DND-41 (cell line): ENCODE measurements at places on chromosomes 3 and 15.

DNA sequence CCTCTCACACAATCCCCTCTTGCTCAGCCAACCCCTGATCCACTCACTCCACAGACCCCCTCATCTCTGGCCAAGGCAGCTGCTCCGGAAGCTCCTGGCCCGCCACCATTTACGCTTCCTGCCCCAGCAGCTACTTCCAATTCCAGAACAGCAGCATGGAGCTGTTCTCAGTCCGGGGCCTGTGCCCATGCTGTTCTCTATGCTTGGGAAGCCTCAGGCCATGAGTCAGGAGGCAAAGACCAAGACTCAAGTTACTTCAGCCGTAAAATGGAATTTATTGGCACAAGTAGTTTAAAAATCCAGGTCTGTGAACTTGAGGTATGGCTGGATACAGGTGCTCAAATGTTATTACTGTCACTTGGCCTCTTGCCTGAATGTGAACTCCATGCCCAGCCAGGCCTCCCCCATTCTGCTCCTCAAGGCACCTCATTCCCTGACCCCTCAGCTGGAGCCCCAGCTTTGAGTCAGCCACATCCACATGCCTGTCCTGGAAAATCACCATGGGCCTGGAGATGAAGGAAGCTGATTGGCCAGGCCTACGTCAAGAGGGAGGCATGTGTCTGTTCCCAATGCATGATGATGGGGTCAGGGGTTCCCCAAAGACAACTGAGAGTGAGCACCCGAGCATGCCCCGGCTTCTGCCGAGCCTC, 31.4 kb upstream of the CACNA2D2 start:
- no peak for DNase-seq

- peak; percentile 62 for DNase-seq
Observed at GRCh38 chr3:163039636-163040035, 1543.0 kb downstream of the OTOL1 start.

DNA sequence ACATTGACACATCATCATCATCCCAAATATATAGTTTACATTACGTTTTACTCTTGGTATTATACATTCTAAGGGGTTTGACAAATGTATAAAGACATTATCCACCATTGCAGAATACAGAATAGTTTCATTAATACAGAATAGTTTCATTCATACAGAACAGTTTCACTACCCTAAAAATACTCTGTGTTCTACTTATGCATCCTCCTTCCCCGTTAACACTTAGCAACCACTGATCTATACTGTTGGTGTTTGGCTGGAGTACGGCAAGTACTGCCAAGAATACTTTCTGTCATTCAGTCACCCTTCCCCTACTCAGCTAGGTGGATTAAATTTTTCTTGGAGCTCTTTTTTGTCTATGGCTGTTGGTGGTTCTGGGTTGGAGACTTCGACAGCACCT, 33.4 kb downstream of the LEKR1 start:
- DNase-seq, result no peak

- DNase-seq, result peak; percentile 55
Observed at GRCh38 chr15:100334456-100334855, 7.3 kb downstream of the ADAMTS17 start.

GRCh38 chr3:195699860-195700259, 20.9 kb upstream of the MUC20 start:
- DNase-seq, result no peak

GRCh38 chr15:51053571-51053970, 41.1 kb downstream of the TNFAIP8L3 start:
- DNase-seq, result no peak

DNA sequence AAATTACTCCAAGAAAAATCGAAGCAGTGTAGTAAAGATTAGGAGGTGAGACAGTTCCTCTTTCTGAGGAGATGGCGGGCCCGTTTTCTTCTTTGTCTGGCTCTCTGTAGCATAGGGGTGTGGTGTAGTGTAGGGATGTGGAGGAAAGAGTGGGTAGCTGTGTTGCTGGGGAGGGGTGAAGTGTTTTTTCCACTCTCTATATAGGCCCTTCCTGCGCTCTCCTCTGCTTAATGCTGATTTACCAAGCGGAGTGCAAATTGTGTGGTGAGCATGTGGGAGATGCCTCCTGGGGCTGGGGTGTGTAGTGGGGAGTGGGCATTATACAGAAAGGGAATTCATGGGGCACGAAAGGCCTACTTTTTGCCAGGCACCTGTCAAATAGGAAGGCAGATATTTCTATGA, 94.9 kb downstream of the ST6GAL1 start:
- DNase-seq, result no peak

DNA sequence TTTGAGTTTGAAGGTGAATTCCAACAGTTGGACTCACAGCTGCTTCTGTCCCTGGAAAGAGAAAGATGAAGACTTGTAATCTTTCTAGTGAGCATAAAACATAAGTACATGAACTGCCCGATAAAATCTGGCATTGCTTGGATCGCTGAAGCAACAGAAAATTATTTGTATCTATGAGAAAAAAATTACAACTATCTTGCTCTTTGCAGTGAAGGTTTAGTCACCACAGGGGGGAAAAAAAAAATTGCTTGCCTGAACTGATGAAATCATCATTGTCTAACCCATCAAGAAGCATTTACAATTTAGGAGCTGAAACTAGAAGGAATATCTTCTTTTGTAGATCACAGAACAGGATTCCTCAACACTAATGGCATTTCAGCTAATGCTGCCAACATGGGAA, 20.0 kb downstream of the TMEM207 start:
- DNase-seq, result no peak

- DNase-seq, result no peak
Observed at GRCh38 chr3:149199474-149199873, 22.2 kb downstream of the CP start.

- DNase-seq, result no peak
Observed at GRCh38 chr15:31017311-31017710, 25.9 kb upstream of the MTMR10 start.

DNA sequence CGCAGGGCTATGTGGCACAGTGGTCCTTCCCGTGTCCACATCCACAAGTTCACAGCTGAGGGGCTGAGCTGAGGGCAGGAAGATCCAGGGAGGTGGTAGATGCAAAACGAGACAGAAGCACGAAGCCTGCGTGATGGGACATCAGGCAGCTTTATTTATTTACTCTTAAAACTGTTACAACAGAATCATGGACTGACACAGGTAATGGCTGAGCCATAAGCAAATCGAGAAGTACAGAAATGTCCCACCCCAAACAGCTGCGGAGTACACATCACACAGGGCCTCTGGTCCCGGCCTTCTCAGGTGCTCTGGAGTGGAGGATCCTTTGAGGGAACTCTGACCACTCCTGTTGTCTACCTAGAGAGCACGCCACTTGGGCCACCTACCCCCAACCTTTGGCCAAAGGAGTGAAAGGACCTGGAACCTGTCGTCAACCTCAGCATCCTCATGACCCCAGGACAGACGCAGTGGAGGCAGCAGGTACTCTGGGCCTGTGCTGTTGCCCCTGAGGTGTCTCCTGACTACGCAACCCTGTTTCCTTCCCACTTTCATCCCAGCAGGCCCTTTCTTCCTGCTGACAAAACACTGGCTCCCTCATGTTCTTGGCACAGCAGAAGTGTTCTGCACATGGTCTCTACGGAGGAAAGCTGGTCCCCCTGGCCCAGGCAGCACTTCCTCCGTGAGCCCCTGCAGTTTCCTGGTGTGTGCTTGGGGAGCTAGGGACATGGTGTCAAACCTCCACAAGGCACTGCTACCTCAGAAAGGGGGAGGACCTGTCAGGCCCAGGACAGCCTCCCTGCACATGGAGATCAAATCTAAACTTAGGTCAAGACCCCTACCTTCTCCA, 47.8 kb downstream of the DHX30 start:
- no peak for DNase-seq

GRCh38 chr3:195907934-195908693, at the start of gene TNK2:
TNK2 (minus strand) TSS chr3:195908551; CDS start chr3:195888588, 19,963 bp downstream.
- DNase-seq, result peak; percentile 52

DNA sequence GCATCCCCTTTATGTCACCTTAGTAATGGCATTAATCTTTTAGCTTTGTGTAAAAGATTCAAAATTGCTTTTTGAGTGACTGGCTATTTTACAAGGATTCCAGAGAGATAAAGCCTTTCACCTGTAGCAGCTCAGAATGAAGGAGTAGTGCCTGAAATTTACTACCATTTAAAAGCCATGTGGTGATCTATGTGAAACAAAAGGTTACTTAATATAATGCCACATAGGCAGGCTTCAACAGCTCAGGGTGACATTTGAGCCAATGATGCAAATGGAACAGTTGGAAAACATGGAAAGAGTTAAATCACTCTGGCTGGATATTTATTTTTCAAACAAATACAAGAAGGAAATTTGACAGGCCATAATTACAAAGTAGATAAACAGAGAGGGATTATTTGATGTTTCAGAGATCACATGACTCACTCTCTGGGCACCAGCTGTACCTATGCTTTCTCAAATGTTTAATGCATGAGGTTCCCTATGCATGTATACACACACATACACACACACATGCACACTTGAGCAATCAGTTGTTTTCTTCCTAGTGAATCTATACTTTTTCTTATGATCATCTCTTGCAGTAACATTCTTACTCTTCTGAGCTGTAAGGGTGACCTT, 171.5 kb downstream of the ZMAT3 start:
- no peak for DNase-seq

DNA sequence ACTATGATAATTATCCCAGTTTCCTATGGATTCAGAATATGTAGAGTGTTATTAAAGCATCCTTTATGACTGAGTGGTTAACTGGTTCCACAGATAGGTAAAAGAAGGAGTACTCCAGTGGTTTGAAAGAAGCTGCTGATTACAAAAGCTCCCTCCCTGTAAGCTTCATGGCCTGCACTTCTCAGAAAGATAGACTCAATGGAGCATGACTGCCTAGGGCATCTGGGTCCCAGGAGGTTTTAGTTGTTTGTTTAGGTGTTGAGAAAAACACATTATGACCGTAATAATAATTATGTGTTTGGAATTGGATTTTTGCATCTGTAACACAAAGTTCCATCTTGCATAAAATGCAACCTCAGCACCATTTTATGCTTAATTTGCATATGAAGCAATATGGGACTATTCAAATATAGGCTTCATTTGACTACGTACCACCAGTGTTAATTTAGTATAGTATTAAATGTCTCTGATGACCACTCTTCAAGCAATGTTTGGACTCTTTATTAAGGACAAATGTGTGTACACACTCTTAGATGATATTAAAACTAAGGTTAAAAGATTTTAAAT, 121.1 kb downstream of the ROBO2 start:
- no peak for DNase-seq

DNA sequence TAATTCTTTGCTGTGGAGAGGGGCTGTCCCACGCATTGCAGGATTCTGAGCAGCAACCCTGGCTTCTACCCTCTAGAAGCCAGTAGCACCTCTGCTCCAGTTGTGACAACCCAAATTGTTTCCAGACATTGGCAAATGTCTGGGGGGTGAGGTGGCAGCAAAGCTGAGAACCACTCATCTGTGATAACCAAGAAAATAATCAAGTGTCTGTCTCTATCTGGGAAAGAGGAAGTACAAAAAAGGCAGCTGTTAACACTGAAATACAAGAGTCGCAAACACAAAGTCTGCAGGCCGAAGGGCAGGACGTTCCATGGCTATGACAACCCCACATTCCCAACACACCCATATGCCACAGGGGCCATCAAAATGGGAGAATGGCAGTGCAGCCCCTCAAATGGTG, 42.2 kb upstream of the GNB5 start:
- DNase-seq, result no peak

DNA sequence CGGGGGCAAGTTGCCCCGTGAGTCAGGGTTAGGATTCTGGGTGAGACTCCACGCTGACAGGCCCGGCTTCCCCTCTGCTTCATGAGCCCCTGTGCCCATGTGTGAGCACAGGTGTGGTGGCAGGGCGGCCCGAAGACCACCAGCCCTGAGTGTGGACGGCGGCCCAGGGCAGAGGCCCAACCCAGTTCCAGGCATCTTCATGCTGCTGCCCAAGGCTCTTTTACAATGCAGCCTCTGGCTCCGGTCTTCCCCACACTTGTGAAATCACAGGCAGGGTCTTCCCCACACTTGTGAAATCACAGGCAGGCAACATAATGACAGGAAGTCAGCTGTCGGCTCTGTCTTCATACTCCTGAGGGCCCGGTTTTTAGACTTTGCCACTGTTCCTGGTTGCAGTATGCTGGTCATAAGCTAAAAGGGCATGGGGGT, 78.8 kb downstream of the AAGAB start:
- DNase-seq, result no peak

DNA sequence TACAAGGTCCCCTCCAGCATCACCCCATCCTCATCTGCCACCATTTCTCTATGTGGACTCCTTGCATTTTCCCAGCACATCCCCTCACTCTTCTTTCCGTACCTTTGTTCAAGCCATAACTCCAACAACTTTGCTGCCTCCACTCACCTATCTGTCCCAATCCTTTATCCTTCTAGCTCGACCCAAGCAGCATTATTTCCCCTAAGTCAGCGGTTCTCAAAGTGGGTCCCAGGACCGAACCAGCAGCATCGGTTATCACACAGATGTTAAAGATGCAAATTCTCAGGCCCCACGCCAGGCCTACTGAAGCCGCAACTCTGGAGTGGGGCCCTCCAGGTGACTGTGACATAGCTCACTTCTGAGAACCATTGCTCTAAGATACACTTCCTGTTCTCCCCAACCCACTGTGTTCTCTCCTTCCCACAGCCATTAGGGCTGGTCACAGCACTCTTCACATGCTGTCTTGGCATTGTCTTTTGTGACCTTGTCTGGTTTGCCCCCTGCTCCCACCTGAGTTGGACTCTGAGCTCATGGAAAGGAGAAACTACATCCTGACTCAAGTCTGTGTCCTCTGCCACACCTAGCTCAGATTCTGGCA, 56.2 kb downstream of the AAGAB start:
- DNase-seq, result no peak

DNA sequence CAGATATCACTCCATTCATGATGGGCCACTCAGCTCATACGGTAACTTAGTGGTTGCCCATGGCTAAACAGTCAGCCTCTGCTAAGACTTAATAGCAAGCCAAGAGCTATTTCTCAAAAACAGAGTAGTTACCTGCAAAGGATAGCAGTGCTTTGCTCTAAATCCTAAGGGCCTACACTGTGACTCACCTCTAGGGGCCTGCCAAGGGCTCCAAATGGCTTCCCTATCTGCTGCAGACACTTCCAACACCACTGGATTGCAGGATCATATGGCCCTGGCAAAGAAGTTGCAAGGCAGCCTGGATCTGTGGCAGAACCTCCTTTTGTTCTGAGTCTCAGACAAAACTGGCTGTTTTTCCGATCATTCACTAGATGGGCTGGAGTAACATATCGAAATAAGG, 17.8 kb downstream of the CGGBP1 start:
- DNase-seq, result no peak

DNA sequence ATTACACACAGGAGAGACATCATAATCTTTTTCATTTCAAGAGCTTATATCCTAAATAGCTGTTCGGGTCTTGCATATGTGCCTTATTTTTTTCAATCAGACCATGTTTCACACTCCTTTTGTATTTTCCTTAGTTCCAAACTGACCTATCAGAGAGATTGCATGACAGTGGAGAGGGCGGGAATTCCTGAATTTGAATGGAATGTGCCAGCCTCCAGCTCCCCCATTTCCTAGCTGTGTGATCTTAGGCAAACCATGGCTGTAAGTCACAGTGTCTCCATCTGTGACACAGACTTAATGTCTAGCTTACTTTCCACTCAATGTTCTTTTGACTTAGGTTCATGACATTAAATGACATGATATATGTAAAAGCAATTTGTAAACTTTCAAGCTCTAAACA, 62.0 kb upstream of the CSTA start:
- DNase-seq, result no peak

GRCh38 chr3:60898321-60898720, 352.9 kb downstream of the FHIT start:
- no peak for DNase-seq
